ENCODE measurements at places on chromosomes 6 and 20.

GRCh38 chr6:89984926-89985750, 90.9 kb downstream of the GJA10 start:
- no peaks in the 10 kb centered on the region for H3K27me3 ChIP-seq
- DNase-seq = peak; percentile 56
- no peaks in the 10 kb centered on the region for H3K36me3 ChIP-seq
- H3K27ac ChIP-seq = no peak overlapping the region
- H3K4me3 ChIP-seq = no peak overlapping the region

- H3K27me3 ChIP-seq = peaks cover 51% of the 10 kb centered on the region
- H3K4me3 ChIP-seq = no peak overlapping the region
- DNase-seq = no peak
- no peaks in the 10 kb centered on the region for H3K36me3 ChIP-seq
- no peak overlapping the region for H3K27ac ChIP-seq
These were observed 81.4 kb downstream of the DLL1 start for GRCh38 chr6:170209354-170210025.

DNA sequence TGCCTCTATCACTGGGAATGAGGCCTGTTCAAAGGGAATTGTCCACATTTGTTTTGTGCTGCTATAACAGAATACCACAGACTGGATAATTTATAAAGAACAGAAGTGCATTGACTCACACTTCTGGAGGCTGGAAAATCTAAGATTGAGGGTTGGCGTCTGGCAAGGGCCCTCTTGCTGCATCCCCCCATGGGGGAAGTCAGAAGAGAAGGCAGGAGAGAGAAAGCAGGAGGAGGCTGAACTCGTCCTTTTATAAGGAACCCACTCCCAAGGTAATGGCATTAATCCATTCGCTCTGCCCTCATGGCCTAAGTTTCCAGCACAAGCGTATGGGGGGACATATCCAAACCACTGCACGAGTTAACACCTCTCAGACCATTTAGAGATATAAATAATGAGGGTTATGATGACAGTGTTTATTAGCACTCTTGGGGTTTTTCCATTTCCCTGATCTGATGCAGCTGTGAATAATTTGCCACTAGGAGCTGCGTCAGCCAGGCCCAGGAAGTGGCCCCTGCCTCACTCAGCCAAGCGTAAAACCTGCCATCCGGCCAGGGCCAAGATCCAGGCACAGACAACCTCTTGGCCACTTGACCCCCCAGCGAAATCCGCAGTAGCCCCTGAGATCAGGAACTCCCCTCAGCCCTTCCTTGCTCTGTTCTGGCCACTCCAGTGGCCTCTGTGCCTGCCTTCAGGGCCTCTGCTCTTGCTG, 14.2 kb upstream of the SLCO4A1 start:
- H3K27me3 ChIP-seq = peaks cover 16% of the 10 kb centered on the region
- H3K27ac ChIP-seq = peak overlapping the region; percentile 100
- peaks cover 60% of the 10 kb centered on the region for H3K4me1 ChIP-seq
- H3K36me3 ChIP-seq = no peaks in the 10 kb centered on the region

- no peak overlapping the region for H3K27ac ChIP-seq
- DNase-seq = no peak
- H3K27me3 ChIP-seq = no peaks in the 10 kb centered on the region
- no peaks in the 10 kb centered on the region for H3K36me3 ChIP-seq
- H3K4me3 ChIP-seq = no peak overlapping the region
These were observed 65.5 kb upstream of the PRL start for GRCh38 chr6:22362361-22362760.

DNA sequence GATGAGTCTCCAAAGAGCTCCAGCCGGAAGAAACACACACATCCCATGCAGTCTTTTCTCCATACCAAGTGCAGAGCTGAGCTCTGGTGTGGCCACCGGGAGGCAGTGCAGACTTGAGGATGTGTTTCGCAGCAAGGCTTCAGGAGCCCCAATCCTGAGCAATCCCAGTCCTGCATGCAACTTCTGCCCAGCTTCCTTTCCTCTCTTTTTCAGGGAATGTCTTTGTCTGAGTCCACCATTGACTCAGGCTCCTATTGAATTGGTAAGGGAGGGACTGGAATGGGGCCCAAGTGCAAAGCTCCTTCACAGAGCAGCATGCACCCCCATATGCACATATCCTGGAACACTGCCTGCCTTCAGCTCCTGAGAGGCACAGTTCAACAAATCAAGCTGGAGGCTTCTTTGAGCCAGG, 50.5 kb upstream of the ASIP start:
- H3K27me3 ChIP-seq = peaks cover 18% of the 10 kb centered on the region
- DNase-seq = peak; percentile 83
- no peak overlapping the region for H3K27ac ChIP-seq
- H3K36me3 ChIP-seq = no peaks in the 10 kb centered on the region
- no peak overlapping the region for H3K4me3 ChIP-seq

GRCh38 chr6:170006900-170007467, 255.6 kb downstream of the ERMARD start:
- H3K4me3 ChIP-seq = no peak overlapping the region
- no peak overlapping the region for H3K27ac ChIP-seq
- no peak for DNase-seq
- peaks cover 6% of the 10 kb centered on the region for H3K27me3 ChIP-seq
- H3K4me1 ChIP-seq = no peaks in the 10 kb centered on the region

- peaks cover 17% of the 10 kb centered on the region for H3K4me1 ChIP-seq
- no peak overlapping the region for H3K4me3 ChIP-seq
These were observed 18.3 kb downstream of the ZMYND8 start for GRCh38 chr20:47338131-47338628.

GRCh38 chr20:34525709-34526416, 9.6 kb downstream of the DYNLRB1 start:
- peaks cover 45% of the 10 kb centered on the region for H3K36me3 ChIP-seq
- peak overlapping the region; percentile 29 for H3K4me3 ChIP-seq
- H3K27ac ChIP-seq = peak overlapping the region; percentile 68
- peak; percentile 98 for DNase-seq
- H3K27me3 ChIP-seq = no peaks in the 10 kb centered on the region

- peak overlapping the region; percentile 55 for H3K27ac ChIP-seq
- peak; percentile 85 for DNase-seq
- no peaks in the 10 kb centered on the region for H3K36me3 ChIP-seq
These were observed 32.5 kb upstream of the SYNCRIP start for GRCh38 chr6:85675030-85675819.

- peak within 1 kb of the TSS; percentile 59 for H3K4me3 ChIP-seq
- H3K27ac ChIP-seq = no peak within 1 kb of the TSS
- H3K4me1 ChIP-seq = peaks cover 44% of the 10 kb centered on the region
These were observed at the start of gene DLL1 for GRCh38 chr6:170290296-170291128. DLL1 (minus strand) TSS chr6:170291078; CDS start chr6:170290139, 939 bp downstream.

- H3K27ac ChIP-seq = no peak overlapping the region
- no peaks in the 10 kb centered on the region for H3K4me1 ChIP-seq
- no peak overlapping the region for H3K4me3 ChIP-seq
- DNase-seq = no peak
These were observed 207.1 kb upstream of the HTR1E start for GRCh38 chr6:86730216-86730615.

DNA sequence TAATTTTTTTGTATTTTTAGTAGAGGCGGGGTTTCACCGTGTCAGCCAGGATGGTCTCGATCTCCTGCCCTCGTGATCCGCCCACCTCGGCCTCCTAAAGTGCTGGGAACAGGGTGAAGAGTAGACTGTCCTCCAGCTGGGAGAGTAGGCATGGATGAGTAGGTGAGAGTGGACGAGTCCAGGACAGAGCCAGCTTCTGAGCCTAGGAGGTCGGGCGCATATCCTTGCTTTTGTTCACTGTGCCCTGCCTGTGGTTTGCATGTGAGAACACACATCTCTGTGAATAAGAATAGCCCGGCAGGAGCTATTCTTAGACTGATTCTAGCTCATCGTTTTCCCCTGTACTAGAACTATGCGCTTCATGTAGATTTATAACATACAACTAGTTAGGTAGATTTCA, 78.3 kb downstream of the RPP40 start:
- no peaks in the 10 kb centered on the region for H3K36me3 ChIP-seq
- no peaks in the 10 kb centered on the region for H3K27me3 ChIP-seq
- no peak for DNase-seq
- H3K27ac ChIP-seq = no peak overlapping the region
- peaks cover 4% of the 10 kb centered on the region for H3K4me1 ChIP-seq

GRCh38 chr6:89267918-89268317, 47.2 kb downstream of the GABRR2 start:
- no peak overlapping the region for H3K4me3 ChIP-seq
- no peaks in the 10 kb centered on the region for H3K36me3 ChIP-seq
- peaks cover 6% of the 10 kb centered on the region for H3K4me1 ChIP-seq
- no peak overlapping the region for H3K27ac ChIP-seq
- DNase-seq = no peak

GRCh38 chr6:159916752-159917151, 26.0 kb downstream of the MAS1 start:
- peaks cover 15% of the 10 kb centered on the region for H3K27me3 ChIP-seq
- H3K4me1 ChIP-seq = no peaks in the 10 kb centered on the region
- no peak overlapping the region for H3K4me3 ChIP-seq
- no peak for DNase-seq
- no peaks in the 10 kb centered on the region for H3K36me3 ChIP-seq
- no peak overlapping the region for H3K27ac ChIP-seq

GRCh38 chr20:44180814-44181213, 6.2 kb downstream of the JPH2 start:
- H3K4me1 ChIP-seq = peaks cover 12% of the 10 kb centered on the region
- no peak overlapping the region for H3K4me3 ChIP-seq
- no peak overlapping the region for H3K27ac ChIP-seq
- peak; percentile 83 for DNase-seq
- no peaks in the 10 kb centered on the region for H3K27me3 ChIP-seq
- no peaks in the 10 kb centered on the region for H3K36me3 ChIP-seq

- no peaks in the 10 kb centered on the region for H3K36me3 ChIP-seq
- DNase-seq = no peak
- H3K4me1 ChIP-seq = no peaks in the 10 kb centered on the region
- no peak overlapping the region for H3K27ac ChIP-seq
- H3K27me3 ChIP-seq = no peaks in the 10 kb centered on the region
These were observed 502.0 kb downstream of the QKI start for GRCh38 chr6:163916315-163917081.

- H3K36me3 ChIP-seq = no peaks in the 10 kb centered on the region
- H3K4me3 ChIP-seq = no peak overlapping the region
- H3K27me3 ChIP-seq = no peaks in the 10 kb centered on the region
- H3K4me1 ChIP-seq = no peaks in the 10 kb centered on the region
These were observed 266.9 kb upstream of the CITED2 start for GRCh38 chr6:139641376-139641775.

DNA sequence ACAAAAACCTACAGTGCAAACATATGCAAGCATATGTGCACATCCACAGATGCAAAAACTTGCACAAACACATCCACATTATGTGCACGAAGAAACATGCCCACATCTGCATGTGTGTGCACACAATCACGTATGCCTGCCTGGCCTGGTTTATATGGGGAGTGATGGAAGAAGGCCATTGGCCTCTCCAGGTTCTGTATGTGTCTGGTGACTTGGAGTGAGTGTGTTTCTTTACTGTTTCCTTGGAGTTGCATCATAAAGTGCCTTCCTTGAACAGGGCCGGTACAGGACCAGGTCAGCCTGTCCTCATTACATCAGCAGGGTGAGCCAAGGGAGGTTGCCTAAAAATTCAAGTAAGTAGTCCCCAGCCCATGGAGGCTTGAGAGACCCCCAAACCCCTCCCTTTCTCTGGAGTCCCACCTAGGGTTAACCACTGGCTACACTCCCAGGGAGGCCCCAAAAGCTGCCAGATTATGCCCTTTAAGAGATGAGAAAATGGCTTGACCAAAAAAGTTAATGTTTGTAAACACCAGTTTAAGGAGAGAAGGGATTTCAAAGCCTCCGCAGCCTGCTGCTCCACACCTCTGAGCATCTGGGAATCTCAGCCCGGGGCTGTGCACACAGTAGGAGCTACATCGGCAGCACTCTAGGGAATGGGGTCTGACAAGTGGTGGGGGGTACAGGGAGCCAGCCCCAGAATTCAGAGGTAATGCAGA, 140.8 kb downstream of the VEGFA start:
- peaks cover 9% of the 10 kb centered on the region for H3K27me3 ChIP-seq
- no peak overlapping the region for H3K27ac ChIP-seq
- peaks cover 41% of the 10 kb centered on the region for H3K4me1 ChIP-seq
- H3K4me3 ChIP-seq = no peak overlapping the region
- H3K36me3 ChIP-seq = no peaks in the 10 kb centered on the region

GRCh38 chr6:142236691-142237090, 65.1 kb upstream of the ADGRG6 start:
- no peaks in the 10 kb centered on the region for H3K4me1 ChIP-seq
- H3K4me3 ChIP-seq = no peak overlapping the region
- DNase-seq = no peak
- H3K36me3 ChIP-seq = no peaks in the 10 kb centered on the region
- H3K27ac ChIP-seq = no peak overlapping the region
- H3K27me3 ChIP-seq = no peaks in the 10 kb centered on the region

GRCh38 chr20:59042796-59043631, 428 bp upstream of the PRELID3B start:
- peak overlapping the region; percentile 78 for H3K4me3 ChIP-seq
- peak; percentile 74 for DNase-seq
- H3K27me3 ChIP-seq = no peaks in the 10 kb centered on the region
- peaks cover 5% of the 10 kb centered on the region for H3K4me1 ChIP-seq

DNA sequence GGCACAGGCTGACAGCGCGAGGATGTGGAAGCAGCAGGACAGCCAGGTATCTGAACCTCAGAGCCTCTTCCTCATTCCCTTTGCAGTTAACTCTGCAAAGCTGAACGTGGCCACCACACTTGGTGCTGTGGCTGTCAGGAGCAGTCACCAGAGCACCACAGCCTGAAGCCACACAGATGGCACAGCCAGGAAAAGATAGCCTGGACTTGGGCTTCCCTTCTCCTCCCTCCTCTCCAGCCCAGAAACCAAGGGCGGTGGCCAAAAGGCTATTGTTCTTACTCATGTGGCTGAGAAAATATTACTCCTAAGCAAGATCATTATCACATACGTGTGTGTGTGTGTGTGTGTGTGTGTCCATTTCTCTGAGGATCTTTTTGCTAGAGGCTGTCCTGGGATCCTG, 39.8 kb downstream of the CD164 start:
- no peaks in the 10 kb centered on the region for H3K4me1 ChIP-seq
- H3K36me3 ChIP-seq = no peaks in the 10 kb centered on the region
- H3K27ac ChIP-seq = no peak overlapping the region
- H3K27me3 ChIP-seq = no peaks in the 10 kb centered on the region

GRCh38 chr6:36874443-36875249, at the start of gene PPIL1:
PPIL1 (minus strand) TSS chr6:36874803; CDS start chr6:36874772, 31 bp downstream.
- H3K27me3 ChIP-seq = no peaks in the 10 kb centered on the region
- peak within 1 kb of the TSS; percentile 90 for H3K4me3 ChIP-seq
- peaks cover 2% of the 10 kb centered on the region for H3K4me1 ChIP-seq

- H3K36me3 ChIP-seq = no peaks in the 10 kb centered on the region
- no peak overlapping the region for H3K27ac ChIP-seq
- no peaks in the 10 kb centered on the region for H3K4me1 ChIP-seq
- no peak for DNase-seq
- no peaks in the 10 kb centered on the region for H3K27me3 ChIP-seq
- no peak overlapping the region for H3K4me3 ChIP-seq
These were observed 12.1 kb upstream of the SCP2D1 start for GRCh38 chr20:18801516-18801915.

DNA sequence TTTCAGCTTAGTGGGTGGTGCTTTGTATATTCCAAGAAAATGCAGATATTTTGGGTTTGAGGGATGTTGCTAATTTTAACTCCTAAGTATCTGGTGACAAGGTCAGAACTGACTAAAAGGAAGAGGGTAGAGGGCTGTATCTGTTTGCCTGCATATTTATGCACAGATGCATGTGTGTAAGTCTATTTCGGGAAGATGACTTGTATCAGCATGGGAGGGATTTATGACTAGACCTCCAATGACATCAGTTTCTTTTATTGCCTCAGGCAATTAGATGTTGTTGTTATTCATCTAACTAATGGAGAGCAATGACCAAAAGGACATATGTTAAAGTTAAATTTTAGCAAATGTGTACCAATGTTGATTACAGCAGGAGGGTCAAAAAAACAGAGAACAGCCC, 734.3 kb downstream of the QKI start:
- no peaks in the 10 kb centered on the region for H3K4me1 ChIP-seq
- H3K27ac ChIP-seq = no peak overlapping the region
- DNase-seq = no peak
- no peaks in the 10 kb centered on the region for H3K27me3 ChIP-seq
